ENCODE measurements at places on chromosomes 16 and 17. TPM values are rescaled to one million over a fixed set of nuclear protein-coding genes. Genes with fewer than 3 reads are reported as not detected.
A peak's percentile ranks its signal among the peaks of the same experiment; 100 is the strongest.

DNA sequence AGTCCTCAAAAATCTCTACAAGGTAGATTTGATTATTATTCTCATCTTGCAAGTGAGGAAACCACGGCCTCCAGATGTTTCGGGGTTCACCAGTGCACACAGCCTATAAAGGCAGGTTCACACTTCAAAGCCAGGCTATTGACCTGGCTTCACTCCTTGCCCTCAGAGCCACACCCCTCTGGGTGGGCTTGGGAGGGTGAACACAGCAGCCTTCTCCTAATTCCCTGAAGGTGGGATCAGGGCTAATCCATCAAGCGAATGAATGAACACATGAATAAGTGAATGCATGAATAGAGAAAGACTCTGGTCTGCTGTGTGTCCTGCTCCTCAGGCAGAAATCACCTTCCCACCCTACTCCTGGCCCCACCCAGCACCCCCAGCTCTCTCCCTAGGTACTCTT is 139.0 kb downstream of the CYLD start:
- no peak for DNase-seq

GRCh38 chr17:11608396-11608795 is 10.1 kb downstream of the DNAH9 start:
- DNase-seq, result no peak

DNA sequence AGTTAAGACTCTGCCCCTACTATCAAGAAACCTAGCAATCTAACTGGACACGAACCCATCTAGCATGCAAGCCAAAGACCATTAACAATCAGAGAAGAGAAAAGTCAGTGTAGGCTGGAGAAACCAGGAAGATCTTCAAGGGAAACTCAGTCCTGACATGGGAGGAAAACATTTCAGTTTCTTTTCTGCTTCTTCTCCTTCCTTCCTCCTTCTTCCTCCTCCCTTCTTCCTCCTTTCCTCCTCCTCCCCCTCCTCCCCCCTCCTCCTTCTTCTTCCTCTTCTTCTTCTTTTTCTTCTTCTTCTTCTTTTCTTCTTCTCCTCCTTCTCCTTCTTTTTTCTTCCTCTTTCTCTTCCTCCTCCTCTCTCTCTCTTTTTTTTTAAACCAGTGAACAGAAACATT is 29.6 kb upstream of the SHISA9 start:
- no peak for DNase-seq

GRCh38 chr17:28951991-28952975 is 965 bp upstream of the PHF12 start:
- DNase-seq, result peak; percentile 94

DNA sequence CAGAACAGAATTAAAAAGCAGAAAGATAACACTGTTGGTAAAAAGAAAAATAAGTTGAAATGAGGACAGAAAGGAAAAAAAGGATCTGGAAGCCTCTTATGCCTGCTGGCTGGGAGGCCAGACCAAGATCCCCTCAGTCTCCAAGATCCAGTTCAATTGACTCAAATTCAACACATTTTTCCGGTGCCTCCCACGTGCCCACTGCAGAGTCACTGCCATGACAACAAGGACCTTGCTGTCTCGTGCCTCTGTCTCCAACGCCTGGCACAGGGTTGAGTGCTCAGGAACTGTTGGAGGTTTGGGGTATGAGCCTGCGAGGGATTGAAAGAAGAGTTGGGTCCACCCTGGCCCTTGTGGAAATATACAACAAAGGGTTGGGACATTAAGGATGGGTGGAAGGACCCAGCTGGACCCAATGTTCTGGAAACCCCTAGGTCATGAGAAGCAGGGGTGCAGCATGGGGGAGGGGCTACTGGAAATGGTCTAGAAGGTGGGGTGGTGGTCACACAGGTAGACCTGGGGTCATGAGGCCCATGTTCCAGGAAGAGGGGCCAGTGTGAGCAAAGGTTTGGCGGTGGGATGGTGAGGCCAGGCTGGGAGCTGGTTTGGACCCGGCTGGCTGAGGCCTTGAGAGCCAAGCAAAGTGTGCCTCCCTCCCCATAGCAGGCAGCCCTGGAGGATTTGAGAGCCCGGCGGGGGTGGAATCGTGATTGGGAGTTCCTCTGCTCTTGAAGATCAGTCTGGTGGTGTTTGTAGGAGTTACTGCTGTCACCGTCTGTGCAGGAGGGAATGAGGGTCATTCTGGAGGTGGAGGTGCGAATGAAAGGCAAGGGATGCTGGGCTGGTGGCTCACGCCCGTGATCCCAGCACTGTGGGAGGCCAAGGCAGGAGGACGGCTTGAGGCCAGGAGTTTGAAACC is 1.3 kb downstream of the IL34 start:
- DNase-seq, result no peak

STH gene
- total RNA-seq, result not detected

DNA sequence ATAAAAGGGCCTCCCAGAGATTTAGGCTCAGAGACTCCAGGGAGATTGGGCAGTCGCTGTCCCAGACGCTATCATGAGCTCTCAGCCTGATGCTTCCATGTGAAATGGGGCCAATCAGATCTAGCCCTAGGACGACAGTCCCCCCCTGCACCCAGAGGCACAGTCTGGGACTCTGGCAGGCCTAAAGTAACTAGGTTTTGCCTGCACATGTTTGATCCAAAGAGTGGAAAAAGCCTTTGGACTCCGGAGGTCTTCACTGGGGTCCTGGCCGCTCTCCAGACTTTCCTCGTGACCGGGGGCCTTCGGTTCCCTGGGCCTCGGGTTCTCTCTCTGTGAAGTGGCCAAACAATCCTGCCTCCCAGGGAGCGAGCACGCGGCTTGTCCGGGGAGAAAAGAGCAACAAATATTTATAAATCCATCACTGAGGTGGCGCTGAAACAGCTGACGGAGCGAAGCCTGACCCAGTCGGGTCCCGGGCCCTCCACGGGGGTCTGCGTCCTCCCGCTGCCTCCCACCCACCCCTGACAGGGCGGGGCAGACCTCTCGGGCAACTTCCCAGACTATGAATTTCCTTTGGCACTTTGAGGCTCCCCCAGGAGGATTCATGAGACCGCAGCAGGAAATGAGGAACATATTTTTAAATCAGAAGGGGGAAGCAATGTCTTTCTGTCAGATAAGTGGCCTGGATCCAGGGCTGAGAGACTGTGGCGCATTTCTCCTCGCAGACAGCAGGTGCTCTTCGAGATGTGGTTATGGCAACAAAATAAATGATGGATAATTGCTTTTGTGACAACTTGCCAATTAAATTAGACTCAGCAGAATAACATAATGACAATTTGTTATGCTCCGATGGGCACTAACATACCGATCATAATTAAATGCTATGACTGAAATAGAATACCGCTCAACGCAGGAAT is 38.9 kb downstream of the MRPS23 start:
- no peak for DNase-seq

COASY gene
- total RNA-seq, result 30.8 TPM

- DNase-seq, result no peak
Observed at GRCh38 chr16:77944631-77945030, 77.7 kb upstream of the CLEC3A start.

DNA sequence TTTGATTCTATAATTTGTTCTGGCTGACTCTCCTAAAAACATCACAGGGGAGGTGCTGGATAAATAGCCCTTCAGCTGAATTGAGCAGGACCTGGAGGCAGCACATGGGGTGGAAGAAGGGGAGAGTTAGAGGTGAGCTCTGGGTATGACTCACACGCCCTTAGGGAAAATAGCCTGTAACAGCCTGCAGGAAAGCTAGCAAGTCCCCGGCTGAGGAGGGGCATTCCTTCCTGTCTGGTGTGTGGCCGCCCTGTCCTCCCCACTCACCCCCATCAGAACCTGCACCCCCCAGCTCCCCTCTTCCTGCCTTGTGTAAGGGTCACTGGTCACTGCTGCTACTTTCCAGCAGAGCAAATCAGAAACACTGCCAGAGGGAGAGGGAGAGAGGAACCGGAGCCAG is 187.4 kb downstream of the C16orf95 start:
- no peak for DNase-seq
